NCI-H1694 treated with DMSO at 0.1 percent for 48 hours (cell line): ENCODE measurements at places on chromosomes 4 and X.

DNA sequence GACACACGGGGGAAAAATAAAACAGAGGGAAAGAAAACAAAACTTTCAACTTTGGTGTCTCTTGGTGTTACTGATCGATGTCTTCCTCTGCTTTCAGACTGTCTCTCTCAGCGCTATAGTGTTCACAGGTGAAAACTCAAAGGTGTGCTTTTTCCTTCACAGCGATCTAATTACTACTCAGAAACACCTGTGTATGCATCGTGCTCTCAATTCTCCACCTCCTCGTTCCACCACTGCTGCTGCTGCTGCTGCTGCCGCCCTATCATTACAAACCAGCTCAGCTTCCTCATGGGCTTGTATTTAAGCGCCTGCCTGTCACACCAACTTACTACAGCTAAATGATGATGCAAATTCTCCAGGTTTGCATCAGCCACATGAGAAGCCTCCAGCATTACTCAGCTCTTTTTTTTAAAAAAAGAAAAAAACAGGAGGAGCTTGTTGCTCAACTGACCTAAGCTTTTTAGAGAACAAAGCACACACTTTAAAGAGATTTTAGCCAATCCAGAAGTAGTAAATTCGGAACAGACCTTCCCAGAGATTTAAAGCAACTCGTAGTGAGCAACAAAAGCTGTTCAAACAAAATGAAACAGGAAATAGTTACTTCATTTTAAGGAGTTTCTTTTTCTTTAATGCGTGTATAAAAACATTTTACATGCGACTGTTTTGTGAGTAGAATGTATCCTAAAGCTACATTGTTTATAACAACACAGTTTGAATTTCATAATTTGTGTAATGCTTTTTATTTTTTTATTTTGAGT, at the start of gene SLC7A11:
TSS of gene SLC7A11 (minus strand) at position 274 of the 758 bp plus-strand sequence. CDS start 280 bp downstream, outside the sequence.
- peak; percentile 46 for DNase-seq

GRCh38 chrX:23365541-23365940, 30.9 kb downstream of the PTCHD1 start:
- no peak for DNase-seq

DNA sequence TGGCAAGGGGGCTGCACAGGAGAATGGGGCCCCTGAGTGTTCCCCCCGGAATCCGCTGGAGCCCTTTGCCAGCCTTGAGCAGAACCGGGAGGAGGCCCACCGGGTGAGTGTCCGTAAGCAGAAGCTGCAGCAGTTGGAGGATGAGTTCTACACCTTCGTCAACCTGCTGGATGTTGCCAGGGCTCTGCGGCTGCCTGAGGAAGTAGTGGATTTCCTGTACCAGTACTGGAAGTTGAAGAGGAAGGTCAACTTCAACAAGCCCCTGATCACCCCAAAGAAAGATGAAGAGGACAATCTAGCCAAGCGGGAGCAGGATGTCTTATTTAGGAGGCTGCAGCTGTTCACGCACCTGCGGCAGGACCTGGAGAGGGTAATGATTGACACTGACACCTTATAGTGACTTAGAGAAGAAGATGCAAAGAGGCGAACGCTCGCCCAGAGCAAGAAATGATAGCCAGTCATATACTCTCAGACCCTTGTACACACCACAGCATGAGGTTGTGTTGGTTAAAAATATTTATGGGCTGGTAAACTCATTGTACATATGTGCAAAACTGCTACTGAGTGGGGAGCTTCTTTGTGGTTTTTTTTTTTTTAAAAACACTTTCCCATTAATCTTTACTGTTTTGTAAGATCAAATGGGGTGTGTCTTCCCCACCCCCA, 52.5 kb downstream of the JADE1 start:
- DNase-seq: no peak

GRCh38 chr4:8779490-8779932, 92.1 kb downstream of the HMX1 start:
- DNase-seq: no peak

- no peak for DNase-seq
Observed at GRCh38 chrX:13717700-13718472, 16.5 kb downstream of the TRAPPC2 start.

DNA sequence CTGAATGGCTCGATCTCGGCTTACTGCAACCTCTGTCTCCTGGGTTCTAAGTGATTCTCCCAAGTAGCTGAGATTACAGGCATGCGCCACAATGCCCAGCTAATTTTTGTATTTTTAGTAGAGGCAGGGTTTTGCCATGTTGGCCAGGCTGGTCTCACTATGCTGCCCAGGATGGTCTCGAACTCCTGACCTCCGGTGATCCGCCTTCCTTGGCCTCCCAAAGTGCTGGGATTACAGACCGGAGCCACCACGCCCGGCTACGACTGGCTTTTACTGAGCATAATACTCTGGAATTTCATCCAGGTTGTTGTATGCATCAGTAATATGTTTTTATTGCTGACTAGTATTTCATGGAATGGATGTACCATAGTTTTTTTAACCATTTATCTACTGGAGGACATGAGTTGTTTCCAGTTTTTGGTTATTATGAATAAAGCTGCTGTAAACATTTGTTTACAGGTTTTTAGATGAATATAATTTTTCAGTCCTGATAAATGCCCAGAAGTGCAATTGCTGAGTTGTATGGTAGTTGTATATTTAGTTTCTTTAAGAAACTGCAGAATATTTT, 31.2 kb downstream of the N4BP2 start:
- DNase-seq: no peak

- no peak for DNase-seq
Observed at GRCh38 chrX:8879750-8880149, 78.6 kb upstream of the FAM9A start.

- peak; percentile 14 for DNase-seq
Observed at GRCh38 chr4:137819964-137820383, 287.7 kb upstream of the PCDH18 start.

- DNase-seq: no peak
Observed at GRCh38 chr4:135277068-135277979, 1075.7 kb upstream of the PABPC4L start.

GRCh38 chr4:147355032-147355656, 125.8 kb upstream of the EDNRA start:
- DNase-seq: no peak

- no peak for DNase-seq
Observed at GRCh38 chr4:120801137-120801758, 121.3 kb downstream of the PRDM5 start.

GRCh38 chr4:9762823-9763475, 18.5 kb upstream of the DRD5 start:
- peak; percentile 57 for DNase-seq

DNA sequence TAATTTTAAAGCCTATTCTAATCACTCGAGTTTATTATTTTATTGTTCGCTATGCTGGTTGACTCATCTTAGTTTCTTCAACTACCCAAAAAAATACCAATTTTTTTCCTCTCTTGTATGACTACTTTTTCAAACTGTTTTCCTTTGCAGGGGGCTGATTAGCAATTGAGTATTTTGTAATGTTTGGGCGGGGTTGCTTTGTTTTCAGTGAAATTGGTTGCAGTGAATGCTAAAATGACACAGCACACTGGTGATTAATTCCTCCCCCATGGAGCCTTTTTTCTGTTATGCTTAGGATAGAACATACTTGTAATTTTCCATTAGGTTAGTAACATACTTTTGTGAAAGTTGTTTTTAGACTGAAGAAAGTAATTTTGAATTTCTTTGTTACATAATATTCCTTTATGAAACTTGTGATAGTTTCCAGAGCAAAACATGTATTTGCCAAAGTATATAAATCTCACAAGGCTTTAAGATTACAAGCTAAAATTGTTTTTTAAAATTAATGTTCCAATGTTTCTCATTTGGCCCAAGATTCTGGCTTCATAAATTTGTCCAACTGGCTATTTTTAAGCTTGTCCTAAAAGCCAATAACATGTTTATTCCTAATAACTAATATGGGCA, 120.4 kb downstream of the CHIC1 start:
- DNase-seq: no peak

- no peak for DNase-seq
Observed at GRCh38 chr4:82422616-82423015, 7.6 kb downstream of the HNRNPDL start.

- no peak for DNase-seq
Observed at GRCh38 chr4:147299205-147299604, 181.7 kb upstream of the EDNRA start.

- DNase-seq: no peak
Observed at GRCh38 chrX:19649226-19649995, 134.1 kb upstream of the MAP3K15 start.

DNA sequence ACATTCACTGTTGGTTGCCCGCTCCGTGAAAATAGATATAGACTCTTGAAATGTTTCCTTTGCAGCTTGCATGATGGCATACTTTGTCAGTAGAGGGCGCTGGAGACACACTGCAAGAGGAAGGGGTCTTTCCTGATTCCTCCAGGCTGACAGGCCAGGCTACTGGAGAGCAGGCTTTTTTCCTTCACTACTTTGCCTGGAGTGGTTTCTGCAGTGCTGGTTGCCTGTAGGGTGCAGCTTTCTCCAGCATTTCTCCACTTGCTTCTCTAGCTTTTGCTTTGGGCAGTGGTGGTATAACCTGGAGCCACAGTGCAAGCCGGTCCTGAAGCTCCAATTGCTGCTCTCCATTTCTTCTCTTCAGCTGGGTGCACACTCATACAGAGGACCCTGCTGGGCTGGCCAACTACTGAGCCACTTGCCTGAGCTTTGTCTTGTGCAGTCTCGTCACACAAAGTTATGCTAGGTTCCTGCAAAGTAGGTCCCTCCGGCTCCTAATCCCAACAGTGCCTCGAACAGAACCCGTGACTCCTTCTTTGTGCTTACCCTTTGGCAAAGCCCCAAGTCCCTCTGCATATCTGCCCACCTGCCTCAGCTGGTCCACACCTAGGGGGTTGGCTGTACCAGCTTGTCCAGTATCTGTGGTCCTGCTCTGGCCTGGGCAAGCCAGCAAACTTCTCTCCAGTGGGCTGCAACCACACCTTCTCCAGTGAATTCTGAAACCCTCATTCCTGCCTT, 46.3 kb downstream of the RASSF6 start:
- peak; percentile 46 for DNase-seq

GRCh38 chr4:16573206-16573605, 325.2 kb downstream of the LDB2 start:
- no peak for DNase-seq

DNA sequence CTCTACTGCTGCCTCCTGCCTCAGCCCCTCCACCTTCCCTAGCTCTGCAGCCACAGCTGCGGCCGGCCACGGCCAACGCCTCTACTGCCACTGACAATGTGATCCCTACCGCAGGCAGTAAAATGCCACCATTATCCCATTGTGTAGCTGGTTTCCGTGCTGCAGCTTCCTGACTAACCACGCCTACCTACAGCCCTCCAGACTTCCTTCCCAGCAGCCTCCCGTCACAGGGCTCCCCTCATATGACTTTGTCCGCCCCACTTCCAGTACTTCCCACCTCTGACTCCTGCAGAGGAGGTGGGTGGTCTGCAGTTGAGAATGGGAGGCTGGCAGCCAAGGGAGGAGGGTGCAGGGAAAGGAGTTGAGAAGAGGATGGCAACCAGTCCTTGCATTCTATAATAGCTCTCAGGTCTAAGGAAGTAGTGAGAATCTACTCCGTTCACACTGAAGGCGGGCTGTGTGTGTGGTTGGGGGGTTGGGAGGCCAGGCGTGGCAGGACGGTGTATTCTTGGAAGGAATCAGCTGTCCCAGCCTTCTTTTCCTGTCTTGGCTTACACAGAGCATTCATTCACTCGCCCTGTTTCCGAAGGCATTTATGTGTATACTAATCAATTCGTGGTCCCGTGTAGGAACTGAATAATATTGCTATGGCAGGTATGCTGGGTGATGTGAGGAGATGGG, 33.1 kb upstream of the USP51 start:
- no peak for DNase-seq

DNA sequence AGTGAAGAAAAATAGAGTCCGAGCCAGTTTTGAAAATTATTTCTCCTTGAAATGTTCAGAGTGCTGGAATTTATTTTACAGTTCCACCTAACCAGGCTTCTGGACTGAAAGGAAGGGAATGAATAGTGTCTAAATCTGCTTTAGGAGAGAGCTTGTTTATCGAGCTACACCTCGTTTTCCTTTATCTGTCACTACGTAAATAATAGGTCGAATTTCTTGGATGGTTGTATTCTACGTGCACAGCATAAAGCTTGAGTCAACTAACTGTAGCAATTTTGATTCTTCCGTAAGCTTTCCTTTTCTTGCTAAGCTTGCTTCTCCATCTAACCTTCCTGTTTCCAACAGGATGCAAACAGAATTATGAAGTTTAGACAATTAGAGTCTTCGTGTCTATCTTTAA, 48.6 kb downstream of the ADGRL3 start:
- no peak for DNase-seq

DNA sequence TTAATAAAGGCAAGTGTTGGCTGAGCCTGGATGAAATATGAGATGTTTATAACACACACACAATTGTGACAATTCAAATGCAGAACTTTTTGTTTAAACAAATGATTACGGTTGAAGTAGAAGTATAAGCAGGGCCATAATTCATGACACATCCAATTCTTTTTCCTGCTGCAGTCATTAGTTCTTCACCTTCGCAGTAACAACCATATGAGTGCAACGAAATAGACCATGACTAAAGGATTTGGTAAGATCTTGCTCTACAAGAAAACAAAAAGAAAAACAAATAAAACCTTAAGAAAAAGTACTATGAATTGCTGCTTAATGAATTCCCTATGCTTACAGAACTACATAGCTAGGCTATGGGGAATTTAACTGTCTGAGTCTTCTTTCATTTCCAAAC, 13.9 kb upstream of the BMPR1B start:
- DNase-seq: no peak

DNA sequence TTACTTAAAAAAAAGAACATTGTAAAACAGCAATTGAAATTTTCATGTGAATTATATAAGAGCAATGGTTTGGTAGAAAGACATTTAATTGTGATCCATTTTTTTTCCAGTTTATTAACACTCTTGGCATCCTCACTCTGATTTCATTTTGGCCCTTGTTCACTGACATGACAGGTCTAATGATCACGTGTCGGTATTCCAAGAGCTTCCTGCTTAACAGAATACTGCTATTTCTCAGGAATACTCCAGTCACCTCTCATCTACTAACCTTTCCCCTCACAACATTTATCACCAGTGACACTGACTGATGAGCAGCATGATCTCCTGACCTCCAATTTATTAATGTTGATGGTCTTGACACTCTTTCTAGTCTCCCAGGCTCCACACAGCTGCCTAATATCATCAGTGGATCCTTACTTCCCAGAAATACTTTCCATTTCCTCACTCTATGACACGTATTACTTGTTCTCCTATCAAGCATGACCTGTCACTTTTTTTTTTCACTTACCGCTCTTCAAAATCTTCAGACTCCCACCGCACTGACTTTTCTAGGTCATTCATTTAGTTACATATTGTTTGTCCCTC, 847.8 kb upstream of the SLIT2 start:
- no peak for DNase-seq

- DNase-seq: no peak
Observed at GRCh38 chr4:101282076-101282844, 65.1 kb downstream of the PPP3CA start.
